ENCODE measurements at places on chromosomes 1 and 21. TPM values are rescaled to one million over a fixed set of nuclear protein-coding genes. Genes with fewer than 3 reads are reported as not detected.

GRCh38 chr1:17865912-17866739 is 111.0 kb downstream of the ACTL8 start:
- DNase-seq: no peak

DNA sequence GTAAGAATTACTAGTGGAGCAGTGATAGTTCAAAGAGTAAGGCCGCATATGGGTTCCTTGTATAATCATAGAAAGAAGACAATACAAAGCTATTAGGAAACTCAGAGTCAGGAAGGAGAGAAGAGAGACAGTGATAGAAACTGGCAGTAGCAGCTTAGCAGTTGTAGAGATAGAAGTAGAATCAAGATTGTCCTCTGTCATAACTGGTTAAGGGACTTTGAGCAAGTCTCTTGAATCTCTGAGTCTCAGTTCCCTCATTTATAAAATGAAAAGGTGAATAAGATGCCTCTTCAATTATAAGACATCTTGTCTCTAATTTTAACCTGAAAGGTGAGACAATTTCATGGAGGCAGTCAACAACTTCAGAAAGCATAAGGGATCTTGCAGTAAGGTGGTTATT is 6.5 kb upstream of the RALGPS2 start:
- no peak for DNase-seq

- DNase-seq: no peak
Observed at GRCh38 chr1:200351826-200352549, 57.8 kb downstream of the ZNF281 start.

Gene CRP
- total RNA-seq: not detected

Gene HES3
- total RNA-seq: not detected

DNA sequence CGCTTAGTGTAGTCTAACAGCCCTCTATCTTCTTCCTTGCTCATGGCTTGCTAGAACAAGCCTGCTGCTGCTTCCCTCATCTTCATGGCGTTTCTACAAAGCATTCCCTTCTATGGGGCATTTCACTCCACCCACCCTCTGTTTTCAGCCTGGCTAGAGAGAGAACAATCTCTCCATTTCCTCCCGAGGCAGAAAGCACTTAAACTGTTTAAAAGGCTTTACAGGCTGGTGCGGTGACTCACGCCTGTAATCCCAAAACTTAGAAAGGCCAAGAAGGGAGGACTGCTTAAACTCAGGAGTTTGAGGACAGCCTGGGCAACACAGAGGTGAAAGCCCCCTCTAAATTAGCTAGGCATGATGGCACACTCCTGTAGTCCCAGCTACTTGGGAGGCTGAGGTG is 17.8 kb downstream of the ORC1 start:
- no peak for DNase-seq

DNA sequence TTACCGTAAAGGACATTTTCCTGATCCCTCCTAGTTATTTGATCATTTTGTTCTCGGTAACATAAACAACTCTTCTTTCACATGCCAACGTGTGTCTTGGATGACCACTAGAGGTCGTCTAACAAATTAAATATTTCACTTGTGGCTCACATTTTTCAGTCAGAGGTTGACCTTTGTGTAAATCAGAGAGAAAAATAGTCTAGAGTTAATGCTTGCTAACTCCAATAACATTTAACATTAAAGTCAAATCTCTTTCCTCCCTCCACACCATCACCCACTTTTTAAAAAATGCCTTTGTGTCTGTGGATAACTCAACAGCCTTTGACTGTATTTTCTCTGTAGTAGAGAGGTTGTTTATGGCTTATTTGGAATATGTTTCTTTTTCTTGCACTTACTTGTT is 220.5 kb upstream of the B3GALT2 start:
- DNase-seq: no peak

Gene PIAS3
- 47.0 TPM for total RNA-seq

- no peak for DNase-seq
Observed at GRCh38 chr1:84988588-84988987, 8.3 kb downstream of the MCOLN2 start.

DNA sequence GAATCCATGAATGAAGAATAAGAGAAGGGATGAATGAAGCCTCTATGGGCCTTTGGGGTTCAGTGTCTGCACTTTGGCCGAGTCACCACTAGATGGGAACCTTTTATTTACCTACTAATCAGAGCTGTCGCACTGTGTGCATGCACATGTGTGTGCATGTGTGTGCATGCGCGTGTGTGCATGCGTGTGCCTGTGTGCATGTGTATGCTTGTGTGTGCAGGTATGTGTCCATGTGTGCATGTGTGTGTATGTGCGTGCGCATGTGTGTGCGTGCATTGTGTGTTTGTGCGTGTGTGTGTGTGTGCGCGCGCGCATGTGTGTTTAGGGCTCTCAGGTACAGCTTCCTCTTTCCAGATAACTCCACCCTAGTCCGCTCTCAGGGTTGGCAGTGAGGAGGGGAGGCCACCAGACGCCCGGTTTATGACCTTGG is 20.4 kb upstream of the UBXN10 start:
- DNase-seq: no peak

- DNase-seq: no peak
Observed at GRCh38 chr1:27132147-27132546, 22.8 kb downstream of the SLC9A1 start.

Gene SPATA1
- 2.3 TPM for total RNA-seq

GRCh38 chr1:55204997-55205396 is 10.2 kb downstream of the USP24 start:
- no peak for DNase-seq

Gene S100A7
- total RNA-seq: not detected

Gene FCGR1A
- total RNA-seq: not detected

Gene SH2D1B
- not detected for total RNA-seq

Gene PTPRC
- total RNA-seq: not detected

DNA sequence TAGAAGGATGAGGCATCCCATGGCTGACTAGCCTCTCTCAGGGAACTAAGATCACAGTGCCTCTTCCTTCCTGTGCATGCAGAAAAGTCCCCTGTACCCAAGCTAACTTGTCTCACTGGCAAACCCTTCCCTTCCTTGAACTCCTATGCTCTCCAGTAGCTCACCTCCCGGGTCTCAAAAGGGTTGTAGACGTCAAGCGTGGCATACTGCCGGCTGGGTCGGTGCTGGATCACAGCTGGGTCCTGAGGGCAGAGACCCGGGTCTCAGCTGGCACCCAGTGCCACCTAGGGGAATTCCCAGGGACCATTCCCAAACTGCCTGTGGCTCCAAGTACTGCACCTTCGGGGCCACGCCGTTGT is 688 bp downstream of the SCAMP3 start:
- no peak for DNase-seq

Gene ANKRD65
- total RNA-seq: 0.24 TPM

Gene MYOG
- not detected for total RNA-seq

DNA sequence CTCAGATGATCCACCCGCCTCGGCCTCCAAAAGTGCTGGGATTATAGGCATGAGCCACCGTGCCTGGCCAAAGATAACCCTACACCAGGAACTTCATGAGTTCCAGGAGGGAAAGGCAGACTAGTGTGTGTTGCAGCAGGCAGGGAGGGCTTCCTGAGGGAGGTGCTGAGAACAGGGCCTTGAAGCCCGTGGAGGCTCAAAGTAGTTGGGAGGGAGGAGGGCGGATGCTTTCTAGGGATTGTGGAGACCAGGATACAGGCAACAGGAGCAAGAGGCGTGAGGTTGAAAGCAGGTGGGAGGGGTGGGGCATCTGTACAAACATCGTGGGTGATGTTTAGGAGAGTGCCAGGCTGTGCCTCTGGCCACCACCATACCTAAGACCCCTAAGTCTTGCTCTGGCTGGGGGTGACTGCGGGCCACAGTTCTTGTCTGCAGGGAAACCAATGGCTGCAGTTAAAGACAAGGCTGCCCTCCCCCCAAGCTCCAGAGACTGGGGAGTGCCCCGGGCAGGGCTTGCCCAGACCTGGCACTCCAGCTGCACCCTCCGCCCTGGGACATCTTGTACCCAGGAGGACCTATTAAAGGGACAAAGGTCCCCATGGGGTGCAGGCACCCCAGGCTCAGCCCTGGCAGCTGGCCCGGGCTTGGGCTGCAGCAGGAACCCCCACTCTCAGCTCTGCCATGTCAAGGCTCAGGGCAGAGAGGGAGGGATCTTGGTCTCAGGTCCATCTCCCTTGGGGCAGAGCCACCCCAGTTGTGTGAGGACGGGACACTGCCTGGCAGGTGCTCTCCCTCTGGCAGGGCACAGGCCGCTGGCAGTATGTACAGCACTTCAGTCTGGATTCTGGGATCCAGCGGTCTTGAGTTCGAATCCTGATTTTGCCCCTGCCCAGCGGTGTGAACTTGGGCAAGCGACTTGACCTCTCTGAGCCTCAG is 22.1 kb upstream of the CASZ1 start:
- no peak for DNase-seq

- peak; percentile 91 for DNase-seq
Observed at GRCh38 chr1:199272628-199273086, 633.8 kb downstream of the PTPRC start.

DNA sequence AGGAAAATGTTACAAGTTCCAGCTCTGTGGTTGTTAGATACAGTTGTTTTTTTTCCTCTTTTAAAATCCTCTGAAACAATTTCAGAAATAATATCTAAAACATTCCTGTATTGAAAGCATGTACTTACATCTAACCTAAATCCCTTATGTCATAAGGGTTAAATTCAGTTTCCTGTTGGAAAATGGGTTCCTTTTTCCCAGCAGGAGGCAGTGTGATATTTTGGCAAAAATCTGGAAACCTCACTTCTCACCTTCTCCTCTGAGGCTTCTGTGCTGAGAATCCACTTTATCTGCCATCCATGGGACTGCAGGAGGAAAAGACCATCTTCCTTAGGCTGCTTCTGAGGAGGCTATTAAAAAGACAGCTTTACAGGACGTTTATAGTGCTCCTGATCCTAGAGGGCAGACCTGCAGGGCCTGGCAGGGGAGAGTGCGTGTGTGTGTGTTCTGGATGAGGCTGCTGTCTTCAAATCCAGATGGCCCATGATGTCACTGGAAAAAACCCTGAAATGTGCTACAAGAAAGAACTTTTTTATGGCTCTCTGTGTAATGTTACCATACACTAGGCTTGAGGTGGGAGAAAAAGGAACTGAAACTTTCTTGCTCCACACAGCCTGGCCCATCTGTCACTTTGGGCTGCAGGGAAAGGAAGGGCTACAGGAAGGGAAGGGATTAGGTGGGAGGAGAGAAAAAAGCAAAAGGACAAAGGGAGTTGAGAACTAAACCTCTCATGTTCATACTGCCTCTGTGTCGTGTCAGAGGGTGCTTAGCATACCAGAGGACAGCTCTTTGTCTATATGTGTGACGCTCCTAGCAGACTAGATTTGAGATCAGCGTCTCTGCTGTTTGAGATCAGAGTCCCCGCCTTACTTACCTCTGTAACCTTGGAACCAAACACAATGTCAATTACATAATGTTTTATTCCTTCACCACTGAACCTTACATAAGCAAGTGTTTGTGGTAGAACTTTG is 379.2 kb upstream of the SPAG17 start:
- DNase-seq: no peak

- DNase-seq: no peak
Observed at GRCh38 chr1:29555043-29555620, 318.8 kb downstream of the PTPRU start.

Gene BCAN
- 0.29 TPM for total RNA-seq

DNA sequence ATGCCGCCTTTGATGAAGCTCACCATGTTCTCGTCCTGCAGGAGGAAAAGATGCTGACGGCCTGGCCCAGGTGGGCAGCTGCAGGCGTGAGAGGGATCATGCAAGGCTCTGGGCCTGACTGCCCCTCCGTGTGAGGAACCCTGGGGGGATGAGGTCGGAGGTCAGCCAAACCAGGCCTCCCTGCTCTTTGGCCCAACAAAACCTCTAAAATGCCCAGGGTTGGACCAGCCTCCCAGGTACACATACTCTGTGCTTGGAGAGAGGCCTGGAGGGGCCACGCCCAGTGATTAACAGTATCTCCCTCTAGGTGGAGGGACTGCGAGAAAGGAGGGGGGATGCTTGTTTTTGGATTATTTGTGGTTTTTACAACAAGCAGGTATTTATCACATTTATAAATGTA is 21.1 kb downstream of the TTC39A start:
- DNase-seq: no peak

Gene SLAMF7
- total RNA-seq: not detected

DNA sequence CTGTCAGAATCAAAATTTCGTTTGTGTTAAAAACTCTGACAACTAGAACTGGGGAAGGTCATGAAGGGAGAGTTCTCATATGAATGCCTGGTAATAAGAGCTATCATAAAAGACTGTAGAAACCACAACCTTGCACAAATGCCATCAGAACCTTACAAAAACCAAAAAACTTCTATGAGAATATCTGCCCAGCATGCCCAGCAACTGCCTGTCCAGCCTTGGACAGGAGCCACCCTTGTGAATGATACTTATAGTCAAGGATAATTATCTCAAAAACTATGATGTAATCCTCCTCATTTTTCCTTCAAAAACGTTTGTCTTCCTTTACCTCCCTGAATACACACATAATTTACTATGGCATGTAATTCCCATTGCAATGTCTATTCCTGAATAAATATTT is 53.4 kb upstream of the C1orf185 start:
- DNase-seq: no peak

Gene SRGAP2B
- 44.7 TPM for total RNA-seq

GRCh38 chr1:57422271-57423134 is 1.4 kb downstream of the DAB1 start:
- DNase-seq: no peak

GRCh38 chr1:192474080-192474683 is 101.4 kb upstream of the RGS1 start:
- no peak for DNase-seq

- no peak for DNase-seq
Observed at GRCh38 chr1:78061825-78062523, 16.2 kb downstream of the GIPC2 start.

- no peak for DNase-seq
Observed at GRCh38 chr1:246760422-246761347, 36.5 kb downstream of the SCCPDH start.

Data from osteocyte (in vitro differentiated cells).